ENCODE measurements at places on chromosomes 2 and 18.
A peak's percentile ranks its signal among the peaks of the same experiment; 100 is the strongest.

GRCh38 chr18:58045242-58046092, 1.4 kb downstream of the NEDD4L start:
- DNase-seq: peak; percentile 55

- DNase-seq: no peak
Observed at GRCh38 chr18:54932472-54932871, 26.8 kb downstream of the CCDC68 start.

DNA sequence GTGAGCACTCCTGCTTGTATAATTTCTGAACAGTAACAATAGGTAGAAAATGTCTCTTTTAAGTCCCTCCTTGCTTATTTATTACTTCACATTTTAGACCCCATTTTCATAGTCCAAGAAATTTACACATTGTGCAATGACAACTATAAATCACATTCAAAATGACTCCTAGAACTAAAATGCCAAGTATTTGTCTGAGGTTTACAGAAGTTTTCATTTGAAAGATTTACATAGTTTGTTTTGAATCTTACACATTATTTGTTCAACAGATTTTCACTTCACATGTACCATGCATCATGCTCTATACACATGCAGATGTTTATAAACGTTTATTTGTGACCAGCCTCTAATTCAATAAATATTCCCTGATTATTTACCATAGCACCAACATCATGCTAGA, 15.7 kb upstream of the TRIB2 start:
- no peak for DNase-seq

GRCh38 chr2:74708883-74709282, 54.8 kb downstream of the SEMA4F start:
- DNase-seq: no peak

All from NCI-H1092 (cell line).